ENCODE measurements at places on chromosomes 5 and 9.

DNA sequence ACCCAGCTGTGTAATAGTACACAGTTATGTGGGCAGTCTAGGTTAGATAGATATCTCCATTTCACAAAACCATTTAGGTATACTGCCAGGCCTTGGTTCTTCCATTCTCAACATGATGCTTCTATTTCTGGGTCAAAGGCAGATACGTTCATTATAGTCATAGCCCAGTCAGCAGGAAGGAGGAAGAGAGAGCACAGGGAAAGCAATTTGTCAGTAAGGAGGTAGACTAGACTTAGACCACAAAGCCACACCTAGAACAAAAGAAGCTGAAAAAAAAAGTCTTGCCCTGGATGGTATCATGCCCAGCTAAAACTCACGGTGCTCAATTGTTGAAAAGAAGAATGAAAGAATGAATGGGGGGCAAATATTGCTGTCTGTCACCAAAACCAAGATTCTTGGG is 7.6 kb downstream of the INVS start:
- DNase-seq: no peak

- no peak for DNase-seq
These were observed 15.2 kb upstream of the HMHB1 start for GRCh38 chr5:143796753-143797152.

DNA sequence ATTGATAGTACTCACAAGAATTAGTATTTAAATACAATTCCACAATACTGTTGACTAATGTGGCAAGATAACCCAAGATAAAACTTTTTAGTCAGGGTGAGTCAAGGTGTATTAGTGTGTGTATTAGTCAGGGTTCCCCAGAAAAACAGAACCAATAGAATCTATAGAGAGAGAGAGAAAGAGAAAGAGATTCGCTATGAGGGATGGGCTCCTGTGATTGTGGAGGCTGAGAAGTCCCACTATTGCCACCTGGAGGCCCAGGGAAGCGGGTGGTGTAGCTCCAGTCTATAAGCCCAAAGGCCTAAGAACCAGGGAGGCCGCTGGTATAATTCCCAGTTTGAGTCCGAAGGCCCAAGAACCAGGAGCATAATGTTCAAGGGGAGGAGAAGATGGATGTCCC is 10.0 kb upstream of the SHISAL2B start:
- no peak for DNase-seq

DNA sequence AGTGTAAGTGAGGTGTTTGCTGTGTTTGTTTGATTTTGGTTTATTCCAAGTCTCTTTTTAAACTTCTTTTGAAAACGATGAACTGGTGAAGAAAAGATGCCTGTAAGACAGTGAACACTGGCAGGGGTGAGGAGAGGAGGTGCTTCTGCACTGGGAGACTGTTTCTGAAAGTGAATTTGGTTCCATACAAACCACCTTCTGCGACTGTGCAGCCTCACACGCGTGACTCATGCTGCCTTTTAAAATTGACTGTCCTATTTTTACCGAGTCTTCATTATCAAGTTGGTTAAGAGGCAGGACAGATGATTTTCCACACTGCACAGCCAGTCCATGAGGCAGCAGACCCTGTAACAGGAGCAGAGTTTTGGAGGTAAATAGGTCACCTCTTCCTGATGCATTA is 340.6 kb downstream of the MTRR start:
- no peak for DNase-seq

DNA sequence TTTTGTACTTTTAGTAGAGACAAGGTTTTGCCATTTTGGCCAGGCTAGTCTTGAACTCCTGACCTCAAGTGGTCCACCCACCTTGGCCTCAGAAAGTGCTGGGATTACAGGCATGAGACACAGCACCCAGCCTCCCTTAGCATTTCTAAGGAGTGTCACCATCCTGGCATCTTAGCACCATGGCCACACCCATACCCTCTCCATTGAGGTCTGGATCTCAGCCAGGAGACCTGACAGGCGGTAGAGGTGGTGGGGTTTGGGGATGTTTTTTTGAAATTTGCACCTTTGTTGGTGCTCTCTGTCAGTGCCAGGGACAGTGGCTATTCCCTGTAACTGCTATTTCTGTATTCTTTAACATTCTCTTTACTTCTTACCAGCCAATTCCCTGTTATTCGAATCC is 72.5 kb downstream of the TRIM36 start:
- DNase-seq: no peak

DNA sequence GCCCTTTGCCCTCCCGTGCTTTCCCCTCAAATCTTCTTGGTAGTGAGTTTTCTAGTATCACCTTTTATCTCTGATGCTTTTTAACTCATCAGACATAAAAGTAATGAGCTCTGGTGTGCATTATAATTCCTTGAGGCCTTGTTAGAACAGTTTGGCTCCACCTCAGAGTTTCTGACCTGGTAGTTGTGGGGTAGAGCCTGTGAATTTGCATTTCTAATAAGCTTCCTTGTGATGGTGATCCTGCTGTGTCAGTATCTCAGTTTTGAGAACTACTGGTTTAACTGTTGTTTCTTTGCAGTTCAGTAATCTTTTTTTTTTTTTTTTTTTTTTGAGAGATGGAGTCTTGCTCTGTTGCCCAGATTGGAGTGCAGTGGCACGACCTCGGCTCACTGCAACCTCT is 31.1 kb downstream of the UBE2D2 start:
- no peak for DNase-seq

- no peak for DNase-seq
These were observed 59.8 kb downstream of the TNFSF15 start for GRCh38 chr9:114745879-114746550.

DNA sequence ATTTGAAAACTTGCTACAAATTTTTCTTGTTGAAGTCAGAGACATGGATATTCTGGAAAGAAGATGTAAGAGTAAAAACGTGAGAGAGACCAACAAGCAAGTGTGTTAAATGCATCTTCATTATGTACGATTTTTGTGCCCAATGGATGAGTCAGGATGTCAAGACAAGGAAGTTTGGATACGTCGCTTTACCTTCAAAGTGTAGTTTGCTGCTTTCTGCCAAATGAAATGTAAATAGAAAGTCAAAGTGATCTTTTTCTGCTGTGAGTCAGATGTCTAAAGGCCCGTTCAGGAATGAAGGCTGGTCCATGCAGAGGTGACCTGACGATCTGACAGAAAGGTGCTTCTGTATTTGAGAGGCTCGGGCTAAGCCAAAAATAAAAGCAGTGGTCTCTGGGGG is 273.1 kb upstream of the PIK3R1 start:
- DNase-seq: no peak

- no peak for DNase-seq
These were observed 35.3 kb downstream of the APTX start for GRCh38 chr9:32965999-32966722.

DNA sequence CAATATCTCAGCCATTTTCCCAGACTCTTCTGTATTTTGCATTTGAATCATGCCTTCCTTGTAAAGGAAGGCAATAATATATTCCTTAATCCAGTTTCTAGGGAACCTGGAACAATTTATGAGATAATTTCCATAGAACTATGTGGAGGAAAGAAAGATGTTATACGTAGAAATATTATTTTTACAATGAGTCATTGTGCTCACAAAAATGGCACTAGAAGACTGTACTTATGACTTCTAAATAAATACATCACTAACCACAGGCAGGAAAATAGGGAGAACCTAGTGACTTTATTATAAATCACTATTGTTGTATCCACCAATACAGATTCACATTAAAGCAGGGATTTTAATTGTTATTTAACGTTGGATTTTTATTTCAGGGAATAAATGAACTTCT is 87.6 kb downstream of the FBXO38 start:
- no peak for DNase-seq

DNA sequence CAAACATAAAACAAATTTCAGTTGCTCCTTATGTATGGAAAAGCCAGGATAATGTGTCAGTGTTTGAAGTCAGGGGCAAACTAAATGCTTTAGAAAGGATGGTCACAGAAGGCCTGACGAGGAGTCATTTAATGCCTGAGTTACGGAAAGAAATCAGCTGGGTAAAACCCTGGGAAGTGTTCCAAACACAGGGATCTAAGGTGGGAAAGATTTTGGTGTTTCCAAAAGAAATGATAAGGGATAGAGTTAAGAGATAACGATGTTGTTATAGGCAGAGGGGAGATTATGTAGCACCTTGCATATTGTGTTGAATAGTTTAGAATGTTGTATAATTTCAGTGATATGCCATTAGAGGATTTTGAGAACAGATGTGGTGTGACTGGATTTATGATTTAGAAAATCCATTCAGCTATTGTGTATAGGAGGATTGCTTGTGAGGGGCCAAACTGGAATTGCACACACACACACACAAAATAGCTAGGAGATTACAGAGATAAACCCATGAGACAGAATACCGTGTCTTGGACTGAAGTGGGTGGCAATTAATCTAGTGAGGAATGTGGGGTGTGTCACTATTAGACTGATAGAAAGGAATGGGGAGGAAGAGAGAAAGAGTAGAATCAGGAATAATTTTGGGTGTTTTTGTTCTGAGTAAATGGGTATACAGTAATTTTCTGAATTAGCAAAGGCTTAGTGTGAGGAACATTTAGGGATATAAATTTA is 274.2 kb upstream of the DAB2 start:
- no peak for DNase-seq

- no peak for DNase-seq
These were observed 49.2 kb upstream of the SMIM32 start for GRCh38 chr5:136242136-136242535.

DNA sequence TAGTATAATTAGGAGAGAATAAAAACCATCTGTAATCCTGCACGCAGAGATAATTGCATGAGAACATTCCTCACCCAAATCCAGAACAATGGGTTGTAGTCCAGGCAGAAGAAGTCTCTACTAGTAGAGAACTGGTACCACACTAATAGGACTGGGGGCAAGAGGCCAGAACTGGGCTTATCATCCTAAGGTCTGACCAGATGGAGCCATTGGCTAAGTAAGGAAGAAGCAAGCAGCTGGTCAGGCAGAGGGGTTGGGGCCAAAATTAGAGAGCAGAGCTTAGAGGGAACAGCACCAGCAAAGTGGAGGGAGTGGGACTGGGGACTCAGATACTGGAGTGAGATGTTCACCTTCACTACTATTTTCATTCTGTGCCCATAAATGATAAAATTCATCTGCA is 35.4 kb upstream of the MAP1B start:
- DNase-seq: no peak

- DNase-seq: no peak
These were observed 8.8 kb downstream of the CLPTM1L start for GRCh38 chr5:1336106-1336561.

GRCh38 chr5:98783051-98783649 is 9.7 kb downstream of the RGMB start:
- DNase-seq: no peak

DNA sequence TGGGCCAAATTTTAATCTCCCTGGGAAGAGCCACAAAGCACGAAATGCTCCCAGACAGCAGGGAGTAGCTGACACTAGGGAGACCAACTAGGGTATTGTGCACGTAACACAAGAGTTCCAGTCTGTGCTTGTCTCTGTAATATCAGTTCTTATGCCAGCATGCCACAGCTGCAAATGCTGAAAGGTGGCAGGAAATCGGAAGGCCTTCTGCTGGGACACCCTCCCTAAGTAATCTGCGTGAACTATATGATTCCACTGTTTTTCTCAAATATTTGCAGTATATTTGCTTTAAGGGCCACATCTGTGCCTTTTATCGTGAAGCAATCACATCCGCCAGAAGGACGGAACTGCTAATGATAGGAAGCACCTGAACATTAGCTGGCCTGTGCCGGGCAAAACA is 12.6 kb downstream of the VLDLR start:
- no peak for DNase-seq

DNA sequence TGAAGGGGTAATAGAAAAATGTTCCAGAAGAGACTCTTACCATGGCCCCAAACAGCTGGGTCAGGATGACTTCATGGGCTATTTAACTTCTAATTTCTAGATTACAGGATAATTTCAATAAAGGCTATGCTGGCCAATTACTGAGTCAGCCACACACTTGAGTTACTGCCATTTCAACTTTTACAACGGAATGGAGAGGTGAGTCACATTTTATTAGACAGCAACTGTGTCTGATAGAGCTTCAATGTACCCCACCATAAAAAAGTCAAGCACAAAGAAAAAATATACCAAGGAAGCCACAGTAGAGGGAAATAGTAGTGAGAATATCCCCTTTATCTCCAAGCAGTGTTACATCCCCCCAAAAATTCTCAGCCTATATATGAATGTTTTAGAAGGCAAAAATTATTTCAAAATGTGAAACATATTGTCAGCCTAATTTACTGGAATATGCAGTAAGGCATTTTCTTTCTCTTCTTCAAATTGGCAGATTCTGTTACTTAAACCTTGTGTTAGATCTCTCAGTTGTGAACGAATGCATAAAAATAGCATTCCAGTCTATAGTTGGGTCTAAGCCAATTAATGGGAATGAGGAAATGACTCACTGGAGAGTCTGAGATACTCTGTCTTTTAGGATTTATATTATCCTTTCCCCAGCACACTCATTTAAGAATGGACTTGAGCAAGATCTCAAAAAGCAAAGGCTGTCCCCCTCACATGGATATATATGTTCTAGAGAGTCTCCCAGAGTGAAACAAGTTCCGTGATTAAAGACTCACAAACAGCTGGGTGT is 47.1 kb upstream of the RAI14 start:
- no peak for DNase-seq

DNA sequence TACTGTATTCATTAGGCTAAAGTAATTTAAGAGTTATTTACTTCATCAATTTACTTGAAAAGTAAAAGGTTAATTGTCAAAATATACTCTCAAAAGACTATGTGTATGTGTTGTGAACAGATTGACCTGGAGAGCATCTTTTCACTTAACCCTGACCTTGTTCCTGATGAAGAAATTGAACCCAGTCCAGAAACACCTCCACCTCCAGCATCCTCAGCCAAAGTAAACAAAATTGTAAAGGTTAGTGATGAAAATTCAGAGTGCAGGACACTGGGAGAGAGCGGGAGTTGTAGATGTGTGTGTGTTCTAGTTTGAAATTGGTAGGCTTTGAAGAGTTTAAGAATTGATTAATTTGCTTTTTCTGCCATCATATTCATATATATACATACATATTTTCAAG is 41.9 kb downstream of the KIF2A start:
- DNase-seq: no peak

GRCh38 chr9:89364666-89365531 is 46.6 kb downstream of the SECISBP2 start:
- no peak for DNase-seq

- DNase-seq: no peak
These were observed 28.2 kb downstream of the HTR4 start for GRCh38 chr5:148626081-148626613.

- DNase-seq: no peak
These were observed 230.7 kb downstream of the COMMD10 start for GRCh38 chr5:116315531-116315930.

DNA sequence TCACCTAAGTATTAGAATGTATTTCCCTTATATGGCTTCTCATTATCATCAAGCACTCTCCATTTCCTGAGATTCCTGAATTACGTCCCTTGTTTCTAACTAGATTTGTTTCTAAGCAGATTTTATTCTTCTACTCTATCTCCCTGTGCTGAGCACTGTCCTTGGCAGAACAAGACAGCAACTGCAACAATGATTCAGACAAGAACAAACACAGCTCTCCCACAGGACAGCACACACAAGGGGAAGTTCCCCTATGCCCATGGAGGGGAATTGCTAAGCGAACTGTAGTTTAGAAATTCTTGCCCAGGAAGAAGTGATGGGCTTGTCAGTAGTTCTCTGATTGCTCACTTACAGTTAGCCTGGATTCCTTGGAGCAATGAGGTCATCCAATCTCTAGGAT is 759.9 kb downstream of the DTWD2 start:
- no peak for DNase-seq

Measured in cortex of kidney (tissue), 1 donor.